ENCODE measurements at places on chromosomes 1 and 21.

GRCh38 chr1:58981392-58981791, 197.5 kb upstream of the JUN start:
- DNase-seq = no peak

- DNase-seq = no peak
These were observed 1.8 kb upstream of the CHML start for GRCh38 chr1:241641773-241642592.

GRCh38 chr1:181089676-181090544, 1.4 kb downstream of the IER5 start:
- peak; percentile 70 for DNase-seq

DNA sequence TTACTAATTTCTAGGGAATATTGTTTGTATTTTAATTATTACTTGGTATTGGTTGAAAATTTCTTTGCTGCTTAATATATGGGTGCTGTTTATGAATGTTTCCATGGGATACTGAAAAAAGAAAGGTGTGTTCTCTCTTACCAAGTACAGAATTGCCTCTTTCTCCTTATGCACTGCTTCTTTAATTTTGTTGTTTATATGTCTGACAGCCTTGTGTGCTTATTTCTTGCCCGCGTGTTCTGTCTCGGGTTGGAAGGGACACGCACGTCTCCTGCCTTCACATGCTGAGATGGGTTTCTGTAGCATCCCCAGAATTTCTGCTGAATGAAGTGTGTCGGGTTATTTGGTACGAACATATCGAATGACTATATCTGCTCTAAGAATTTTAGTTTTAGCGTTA, 51.1 kb downstream of the AGPAT3 start:
- DNase-seq = peak; percentile 1

- DNase-seq = no peak
These were observed 769 bp downstream of the GPSM2 start for GRCh38 chr1:108877348-108878159.

- DNase-seq = no peak
These were observed 70.4 kb upstream of the BACH1 start for GRCh38 chr21:29228306-29228705.

DNA sequence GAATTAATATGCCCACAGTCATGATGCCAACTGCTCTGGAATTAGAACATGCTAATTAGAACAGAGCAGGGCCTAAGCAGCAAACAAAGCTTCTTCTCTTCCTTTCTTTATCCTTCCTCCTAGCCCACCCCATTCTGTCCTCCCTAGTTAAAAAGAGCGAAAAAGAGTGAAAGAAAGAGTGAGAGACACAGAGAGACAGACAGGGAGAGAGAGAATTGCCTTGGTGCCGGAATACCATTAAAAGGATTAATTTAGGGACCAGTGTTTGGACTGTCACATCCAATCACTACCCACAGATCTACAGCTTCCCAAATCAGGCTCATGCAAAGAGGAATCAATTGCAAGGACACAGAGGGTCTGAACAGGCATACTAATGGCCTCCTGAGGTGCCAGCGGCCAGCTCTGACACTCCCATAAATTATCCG, 7.0 kb downstream of the ERI3 start:
- DNase-seq = no peak

DNA sequence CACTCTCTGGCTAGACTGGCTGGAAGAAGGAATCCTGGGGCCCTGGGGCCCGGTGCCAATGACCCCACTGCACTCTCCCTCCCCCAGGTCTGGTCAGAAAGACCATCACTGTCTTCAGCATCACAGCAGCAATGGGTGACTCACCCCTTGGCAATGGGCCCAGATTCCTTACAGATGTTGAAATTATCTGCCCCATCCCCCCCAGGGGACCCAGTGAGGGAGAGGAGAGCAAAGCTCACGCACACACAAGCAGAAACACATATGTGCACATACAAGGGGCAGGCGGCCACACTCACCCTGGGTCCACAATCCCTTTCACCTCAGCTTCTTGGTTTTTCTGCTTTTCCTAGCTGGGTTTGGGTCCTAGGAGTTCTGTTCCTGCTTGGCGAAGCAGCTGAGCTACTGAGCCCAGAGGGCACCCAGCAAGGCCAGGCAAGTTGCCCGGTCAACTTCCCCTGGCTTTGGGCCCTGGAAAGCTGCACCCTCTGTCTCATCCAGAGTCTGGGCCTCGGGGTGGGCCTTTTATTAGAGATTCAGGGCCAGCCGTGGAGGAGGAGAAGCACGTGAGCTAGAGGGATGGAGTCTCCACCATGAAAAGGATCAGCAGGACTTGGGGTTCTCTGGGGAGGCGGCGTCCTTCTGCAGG, 2.6 kb downstream of the COL16A1 start:
- peak; percentile 77 for DNase-seq

All from body of pancreas (tissue), 4 donors.